ENCODE measurements at places on chromosomes 4 and X. TPM values are rescaled to one million over a fixed set of nuclear protein-coding genes. Genes with fewer than 3 reads are reported as not detected.

Gene NAP1L2
- 4.7 TPM for total RNA-seq

Gene CHIC1
- total RNA-seq, result 6.7 TPM

Gene VGLL1
- total RNA-seq, result not detected

Gene AKAP14
- total RNA-seq, result not detected

Gene HOPX
- total RNA-seq, result 3.6 TPM

Gene SH2D1A
- 3.5 TPM for total RNA-seq

Gene HTN3
- not detected for total RNA-seq

Gene BMP3
- 2.5 TPM for total RNA-seq

Gene FGF2
- total RNA-seq, result 25.1 TPM

Gene PNMA5
- not detected for total RNA-seq

Gene PRRG1
- total RNA-seq, result 21.8 TPM

Gene STAP1
- total RNA-seq, result not detected

Gene EPHA5
- 0.12 TPM for total RNA-seq

Gene ANXA10
- not detected for total RNA-seq

Gene ART3
- total RNA-seq, result not detected

Gene SMIM31
- not detected for total RNA-seq

Gene CLDN34
- total RNA-seq, result not detected

Gene DGAT2L6
- not detected for total RNA-seq

DNA sequence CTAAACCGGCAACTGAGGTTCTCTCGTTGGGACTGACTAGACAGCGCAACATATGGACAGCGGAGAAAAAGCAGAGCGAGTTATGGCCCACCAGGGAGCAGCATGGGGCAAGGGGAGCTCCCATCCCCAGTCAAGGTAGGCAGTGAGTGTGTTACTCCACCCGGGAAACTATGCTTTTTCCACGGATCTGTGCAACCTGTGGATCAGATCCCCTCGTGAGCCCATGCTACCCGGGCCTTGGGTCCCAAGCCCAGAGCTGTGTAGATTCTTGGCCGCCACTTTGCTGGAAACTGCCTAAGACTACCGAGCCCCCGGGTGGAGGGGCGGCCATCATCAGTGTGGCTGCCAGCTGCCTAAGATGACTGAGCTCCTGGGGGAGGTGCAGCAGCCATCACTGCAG, 140.9 kb downstream of the PAPSS1 start:
- no peak for DNase-seq

DNA sequence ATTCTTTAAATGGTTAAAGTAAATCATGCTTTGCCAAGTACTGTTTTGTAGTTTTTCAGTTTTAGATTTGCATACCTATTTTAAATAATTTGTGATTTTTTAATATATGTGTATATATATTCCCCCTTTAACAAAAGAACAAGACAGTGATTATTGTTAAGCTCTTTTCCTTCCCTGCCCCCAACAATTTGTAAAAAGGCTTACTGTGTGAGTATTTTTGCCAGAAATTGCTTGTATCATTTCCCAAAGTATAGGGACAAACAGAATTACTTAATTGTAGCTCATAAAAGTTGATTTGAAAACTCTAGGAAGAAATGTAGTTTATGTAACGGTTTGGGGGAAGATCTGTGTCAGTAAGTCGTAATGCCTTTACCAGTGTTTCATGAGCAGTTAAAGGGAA, 19.0 kb downstream of the CPEB2 start:
- no peak for DNase-seq

DNA sequence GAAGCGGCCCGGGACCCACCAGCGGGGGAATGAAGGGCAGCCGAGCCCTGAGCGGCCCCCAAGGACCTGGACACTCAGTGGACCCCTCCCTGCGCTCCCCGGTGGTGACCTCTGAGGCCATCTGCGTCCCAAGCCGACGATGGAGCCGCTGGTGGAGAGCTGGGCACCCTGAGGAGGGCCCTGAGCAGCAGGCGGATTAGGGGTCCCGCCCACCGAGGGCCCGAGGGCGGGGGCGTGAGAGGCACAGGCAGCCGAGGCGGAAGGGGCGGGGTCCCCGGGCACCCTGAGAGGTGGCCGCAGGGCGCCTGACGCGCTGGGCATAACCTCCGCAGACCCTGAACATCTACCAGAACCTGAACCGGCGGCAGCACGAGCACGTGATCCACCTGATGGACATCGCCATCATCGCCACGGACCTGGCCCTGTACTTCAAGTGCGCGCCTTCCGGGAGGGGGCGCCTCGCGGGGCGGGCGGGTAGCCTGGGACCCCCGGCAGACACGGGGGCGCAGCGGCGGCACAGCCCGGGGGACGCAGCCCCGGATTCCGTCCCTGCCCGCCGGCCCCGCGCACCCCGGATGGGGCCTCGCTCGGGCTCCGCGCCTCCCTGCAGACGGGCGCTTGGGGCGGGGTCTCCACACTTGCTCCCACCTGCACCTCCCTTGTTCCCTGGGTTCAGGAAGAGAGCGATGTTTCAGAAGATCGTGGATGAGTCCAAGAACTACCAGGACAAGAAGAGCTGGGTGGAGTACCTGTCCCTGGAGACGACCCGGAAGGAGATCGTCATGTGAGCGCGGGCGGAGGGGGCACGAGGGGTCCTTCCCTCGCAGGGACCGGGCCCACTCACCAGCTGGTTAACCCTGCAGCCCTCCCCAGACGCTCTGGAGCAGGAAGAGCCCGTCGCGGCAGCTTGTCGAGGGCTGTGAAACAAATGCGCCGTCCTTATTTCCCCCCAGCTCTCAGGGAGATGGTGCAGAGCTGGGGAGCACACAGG, 10.3 kb downstream of the ATP5ME start:
- no peak for DNase-seq

- no peak for DNase-seq
Measured at GRCh38 chr4:36313703-36314102, 32.3 kb downstream of the DTHD1 start.

- no peak for DNase-seq
Measured at GRCh38 chrX:19839770-19840254, 47.6 kb downstream of the SH3KBP1 start.

DNA sequence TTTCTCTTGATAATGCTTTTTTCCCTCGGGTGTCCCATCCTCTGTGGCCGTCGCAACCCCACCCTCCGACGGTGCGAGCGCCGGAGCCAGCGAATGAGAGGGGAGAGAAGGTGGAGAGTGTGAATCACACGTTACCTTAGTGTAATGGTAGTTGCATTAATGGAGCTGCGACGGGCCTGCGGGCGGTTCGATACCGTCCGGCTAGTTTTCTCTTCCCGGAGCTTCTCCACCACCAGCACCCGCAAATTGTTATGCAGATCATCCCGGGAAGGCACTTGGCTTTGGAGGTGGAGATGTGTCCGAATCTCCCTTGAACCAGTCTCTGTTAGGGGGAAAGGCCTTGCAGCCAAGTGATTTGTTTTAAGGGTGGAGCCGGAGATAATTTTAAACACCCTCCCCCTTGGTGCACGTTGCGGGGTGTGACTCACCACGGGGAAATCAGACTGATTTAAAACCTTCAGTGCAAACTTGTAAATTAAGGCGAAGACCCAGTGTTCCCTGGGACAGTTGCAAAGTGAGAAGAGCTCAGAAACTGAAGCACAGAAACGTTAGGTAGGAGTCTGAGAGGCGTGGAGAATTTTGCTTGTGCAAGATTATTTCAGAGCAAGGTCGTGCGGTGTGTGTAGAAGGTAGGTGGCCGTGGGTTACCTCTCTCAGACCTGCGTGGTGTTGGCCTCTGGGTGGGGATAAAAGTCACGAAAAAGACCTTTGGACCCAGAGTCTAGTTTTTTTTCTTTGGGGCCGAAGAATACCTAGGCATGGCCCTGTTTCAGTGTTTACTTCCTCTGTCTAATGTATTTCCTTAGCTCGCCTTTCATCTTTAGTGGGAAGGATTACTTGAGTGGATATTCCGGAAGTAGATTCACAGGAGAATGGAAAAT, 1.3 kb downstream of the AFF1 start:
- no peak for DNase-seq

DNA sequence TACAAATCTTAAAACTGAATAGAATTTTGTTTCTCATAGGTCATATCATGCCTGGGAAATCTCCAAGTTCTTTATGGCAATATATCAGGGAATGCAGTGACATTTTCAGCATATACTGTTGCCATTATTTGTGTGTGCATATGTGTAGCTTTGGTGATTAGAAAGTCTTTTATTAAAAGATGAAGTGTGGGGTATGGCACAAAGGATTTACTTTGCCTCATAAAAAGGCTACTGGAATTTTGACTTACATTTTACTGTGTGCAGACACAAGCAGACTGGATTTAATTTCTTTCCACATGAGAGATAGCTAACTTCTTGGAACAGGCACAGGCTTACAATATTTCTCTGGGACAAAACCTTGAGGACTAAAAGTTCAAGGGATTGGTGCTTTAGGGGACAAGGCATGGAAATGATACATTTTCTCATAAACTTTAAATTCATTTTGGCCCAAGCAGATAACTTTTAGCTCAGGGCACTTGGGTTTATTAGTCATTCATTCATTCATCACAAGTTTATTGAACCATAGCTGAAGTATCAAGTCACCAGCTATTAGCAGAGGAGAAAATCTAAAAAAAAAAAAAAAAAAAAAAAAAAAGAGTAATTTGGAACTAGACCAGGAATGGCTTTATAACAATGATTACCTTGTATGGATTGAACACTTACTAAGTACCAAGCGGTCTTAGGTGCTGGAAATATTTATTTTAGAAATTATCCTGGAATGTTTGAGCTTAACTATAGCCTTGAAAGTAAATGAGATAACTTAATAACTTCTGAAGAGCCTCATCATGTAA, 191.5 kb downstream of the SLIT2 start:
- no peak for DNase-seq

- DNase-seq, result no peak
Measured at GRCh38 chrX:68685685-68686084, 38.2 kb downstream of the STARD8 start.

DNA sequence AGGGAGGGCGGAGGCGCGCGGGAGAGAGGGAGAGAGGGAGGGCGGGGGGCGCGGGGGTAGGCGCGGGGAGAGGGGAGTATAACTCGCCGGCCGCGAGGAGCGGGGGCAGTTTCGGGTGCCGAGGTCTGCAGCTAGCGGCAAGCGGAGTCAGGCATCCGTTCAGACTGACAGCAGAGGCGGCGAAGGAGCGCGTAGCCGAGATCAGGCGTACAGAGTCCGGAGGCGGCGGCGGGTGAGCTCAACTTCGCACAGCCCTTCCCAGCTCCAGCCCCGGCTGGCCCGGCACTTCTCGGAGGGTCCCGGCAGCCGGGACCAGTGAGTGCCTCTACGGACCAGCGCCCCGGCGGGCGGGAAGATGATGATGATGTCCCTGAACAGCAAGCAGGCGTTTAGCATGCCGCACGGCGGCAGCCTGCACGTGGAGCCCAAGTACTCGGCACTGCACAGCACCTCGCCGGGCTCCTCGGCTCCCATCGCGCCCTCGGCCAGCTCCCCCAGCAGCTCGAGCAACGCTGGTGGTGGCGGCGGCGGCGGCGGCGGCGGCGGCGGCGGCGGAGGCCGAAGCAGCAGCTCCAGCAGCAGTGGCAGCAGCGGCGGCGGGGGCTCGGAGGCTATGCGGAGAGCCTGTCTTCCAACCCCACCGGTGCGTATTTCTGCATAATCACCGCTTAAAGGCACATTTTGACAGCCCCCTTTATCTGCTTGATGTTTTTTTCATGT, at the start of gene POU4F2:
POU4F2 (plus strand) TSS at position 108 of the 720 bp plus-strand sequence; CDS start at position 356, 248 bp downstream.
- no peak for DNase-seq

GRCh38 chr4:104429150-104429741, 65.4 kb downstream of the CXXC4 start:
- DNase-seq, result no peak

DNA sequence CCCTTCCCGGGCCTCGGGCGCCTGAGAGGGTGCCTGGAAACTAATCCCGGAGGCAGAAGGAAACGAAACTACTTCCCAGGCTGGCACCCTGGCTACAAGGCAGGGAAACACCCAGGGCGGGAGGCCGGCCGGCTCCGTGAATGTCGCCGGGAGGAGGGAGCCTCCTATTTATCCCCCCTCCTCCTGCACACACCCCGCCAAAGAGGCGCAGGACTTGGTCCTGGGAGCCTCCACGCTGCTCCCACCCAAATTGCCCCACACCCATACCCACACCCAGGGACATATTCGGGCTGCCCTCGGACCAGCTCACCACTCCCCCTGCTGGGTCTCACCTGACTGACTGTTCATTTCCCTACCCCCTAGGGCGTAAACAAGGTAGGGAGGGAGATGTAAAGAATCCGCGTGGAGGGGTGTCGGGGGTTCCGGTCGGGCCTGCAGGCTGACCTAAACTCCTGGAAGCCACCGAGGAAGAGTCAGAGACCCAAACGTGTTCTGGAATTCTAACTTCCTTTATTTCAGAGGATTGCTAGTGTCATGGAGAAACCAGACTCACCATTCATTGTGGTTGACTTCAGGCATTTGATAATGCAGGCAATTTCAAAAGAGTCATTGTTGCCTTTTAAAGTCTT, at the start of gene BTC:
BTC (minus strand) TSS at position 142 of the 629 bp plus-strand sequence. CDS start 198 bp downstream, outside the sequence.
- peak; percentile 27 for DNase-seq

GRCh38 chr4:72215198-72215597, 183.4 kb downstream of the NPFFR2 start:
- DNase-seq, result no peak

DNA sequence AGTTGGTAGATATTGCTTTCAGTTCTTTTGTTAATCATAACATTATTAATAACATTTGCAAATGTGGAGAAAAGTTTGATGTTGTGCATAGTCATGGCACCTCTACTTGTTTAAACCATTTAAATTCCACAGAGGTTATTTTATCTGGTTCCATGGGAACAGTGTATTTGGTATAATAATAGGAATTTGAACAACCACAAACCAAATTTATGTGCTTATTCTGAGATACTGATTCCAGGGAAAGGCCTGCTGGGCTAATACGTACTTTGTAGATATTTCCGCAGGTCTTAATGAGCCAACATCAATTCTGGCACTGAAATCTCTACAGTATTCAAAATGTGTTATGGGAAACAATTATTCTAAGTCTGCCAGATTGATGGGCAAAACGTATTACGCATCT, 319.0 kb downstream of the DKK2 start:
- DNase-seq, result no peak

GRCh38 chr4:152246659-152247058, 289.2 kb downstream of the FBXW7 start:
- DNase-seq, result no peak

DNA sequence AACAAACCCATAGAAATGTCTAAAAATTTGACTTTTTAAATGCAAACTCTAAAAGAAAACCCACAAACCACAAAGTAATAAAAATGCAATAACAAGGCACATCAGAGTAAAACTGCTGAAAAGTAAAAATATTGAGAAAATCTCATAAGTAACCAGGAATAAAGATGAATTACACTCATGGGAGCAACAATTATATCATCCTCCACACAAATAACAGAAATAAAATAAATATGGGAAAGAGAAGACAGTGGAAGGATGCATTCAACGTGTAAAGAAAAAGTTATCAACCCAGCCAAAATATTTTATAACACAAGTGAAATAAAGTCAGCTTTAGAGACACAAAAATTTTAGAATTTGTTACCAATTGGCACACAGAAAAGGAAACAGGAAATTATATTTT, 1420.2 kb downstream of the PCDH18 start:
- DNase-seq, result no peak

Data from omental fat pad (tissue), 4 donors.